ENCODE measurements at places on chromosomes 11 and 22. TPM values are rescaled to one million over a fixed set of nuclear protein-coding genes. Genes with fewer than 3 reads are reported as not detected.

The SCGB2A2 gene
- not detected for total RNA-seq

The DCHS1 gene
- total RNA-seq = 2.3 TPM

The PLAAT3 gene
- total RNA-seq = 16.0 TPM

The USP2 gene
- 0.31 TPM for total RNA-seq

The OR51B5 gene
- not detected for total RNA-seq

The FAM180B gene
- under 0.01 TPM for total RNA-seq

Measured in melanocyte of skin (primary cell).